Activated gamma-delta T cell treated with Interleukin-2 at 50 U/mL for 16 hours (primary cell): ENCODE measurements at places on chromosomes 3 and 15.

DNA sequence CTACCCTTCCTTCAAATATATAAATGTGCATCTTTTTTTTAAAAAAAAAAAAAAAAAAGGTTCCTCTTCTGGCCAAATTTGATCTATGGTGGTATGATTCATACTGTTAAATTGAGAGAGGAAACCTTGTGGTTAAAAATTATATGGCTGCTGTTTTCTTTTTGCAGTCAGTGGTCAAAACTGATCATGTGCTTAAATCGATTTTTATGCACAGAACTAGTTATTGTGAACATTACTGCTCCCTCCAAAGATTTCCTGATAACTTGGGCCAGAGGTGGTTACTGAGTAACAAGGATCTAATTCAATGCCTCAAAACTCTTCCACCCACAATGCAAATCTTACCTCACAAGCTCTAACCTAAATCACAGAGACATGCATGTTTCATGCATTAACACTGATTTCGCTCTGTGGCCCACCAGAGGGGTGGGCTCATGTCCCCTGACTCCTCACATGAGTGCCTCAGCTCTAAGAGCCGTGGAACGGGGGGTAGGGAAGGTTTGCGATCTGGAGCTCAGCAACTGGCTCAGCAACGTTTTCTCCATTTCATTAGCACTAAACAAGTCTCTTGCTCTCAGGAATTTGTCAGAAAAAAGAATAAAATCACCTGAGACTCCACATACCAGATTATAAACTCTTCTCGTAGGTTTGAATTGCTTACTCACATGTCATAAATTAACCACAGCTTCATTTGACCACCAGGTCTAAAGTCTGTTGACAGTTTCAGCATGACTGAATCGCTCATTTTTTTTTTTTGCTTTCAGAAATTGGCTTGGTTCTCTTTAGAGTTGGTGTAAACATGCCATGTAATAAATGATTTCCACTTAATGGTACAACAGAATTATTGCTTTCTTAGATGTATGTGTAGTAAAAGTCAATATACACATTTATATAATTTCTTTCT is 280.4 kb downstream of the CD47 start:
- no peak for DNase-seq

GRCh38 chr15:96345560-96346399 is 15.3 kb downstream of the NR2F2 start:
- DNase-seq = no peak

DNA sequence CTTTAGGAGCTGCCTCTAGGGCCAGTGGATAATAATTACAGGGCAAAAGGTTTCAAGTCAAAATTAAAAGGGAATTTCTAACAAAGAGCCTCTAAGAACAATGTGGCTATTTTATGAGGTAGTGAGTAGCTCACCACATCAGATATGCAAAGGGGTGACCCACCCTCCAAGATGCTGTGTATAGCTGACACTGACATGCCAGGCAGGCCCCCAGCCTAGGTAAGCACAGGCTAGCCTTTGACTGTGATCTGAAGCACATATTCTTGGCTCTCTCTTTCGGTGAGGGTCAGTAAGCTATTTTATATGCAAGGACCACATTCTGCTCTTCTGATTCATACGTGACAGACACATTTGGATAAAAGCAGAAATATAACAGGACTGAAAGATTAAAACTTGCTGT is 2.8 kb upstream of the THSD4 start:
- no peak for DNase-seq

DNA sequence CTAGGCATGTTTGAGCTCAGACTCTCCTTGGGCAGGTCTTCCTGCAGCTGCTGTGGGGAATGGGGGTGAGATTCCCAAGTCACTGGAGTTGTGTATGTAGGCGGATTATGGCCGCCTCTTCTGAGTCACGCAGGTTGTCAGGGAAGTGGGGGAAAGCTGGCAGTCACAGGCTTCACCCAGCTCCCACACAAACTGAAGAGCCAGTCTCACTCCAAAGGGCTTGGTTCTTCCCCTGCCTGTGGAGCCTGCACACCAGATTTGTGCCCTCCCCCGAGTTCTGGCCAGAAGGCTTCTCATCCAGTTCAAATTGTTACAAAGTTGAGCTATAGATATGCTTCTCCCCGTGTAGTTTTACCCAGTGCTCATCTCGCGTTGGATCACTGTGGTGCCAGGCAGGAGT is 53.5 kb downstream of the CPNE4 start:
- no peak for DNase-seq

DNA sequence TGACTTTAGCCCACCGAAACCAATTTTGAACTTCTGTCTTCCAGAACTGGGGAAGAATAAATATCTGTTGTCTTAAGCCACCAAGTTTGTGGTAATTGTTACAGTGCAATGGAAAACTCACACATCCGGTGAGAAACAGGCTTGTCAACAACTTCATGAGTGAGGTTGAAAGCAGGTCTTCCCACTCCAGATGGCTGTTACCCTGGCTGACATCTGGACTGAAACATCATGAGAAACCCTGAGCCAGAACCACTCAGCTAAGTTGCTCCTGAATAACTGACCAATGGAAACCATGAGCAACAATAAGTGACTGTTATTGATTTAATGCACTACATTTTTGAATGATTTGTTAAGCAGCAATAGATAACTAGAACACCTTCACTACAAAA is 10.3 kb downstream of the ACSBG1 start:
- DNase-seq = no peak

DNA sequence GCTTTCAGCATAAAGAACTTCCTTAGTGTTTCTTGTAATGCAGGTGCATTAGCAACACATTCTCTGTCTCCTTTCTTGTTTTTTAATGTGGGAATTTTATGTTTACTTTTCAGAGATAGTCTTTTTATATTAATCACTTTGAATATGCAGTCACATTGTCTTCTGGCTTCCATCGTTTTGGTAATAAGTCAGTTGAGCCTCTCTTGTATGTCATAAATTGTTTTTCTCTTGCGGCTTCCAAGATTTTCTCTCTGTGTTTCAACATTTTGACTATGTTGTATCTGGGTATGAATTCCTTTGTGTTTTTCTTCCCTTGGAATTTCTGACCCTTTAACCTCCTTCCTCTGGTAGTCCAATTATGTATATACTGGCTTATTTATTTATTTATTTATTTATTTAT is 25.3 kb downstream of the GABRG3 start:
- DNase-seq = no peak

- no peak for DNase-seq
Measured at GRCh38 chr3:58361866-58362265, 29.2 kb downstream of the PXK start.

DNA sequence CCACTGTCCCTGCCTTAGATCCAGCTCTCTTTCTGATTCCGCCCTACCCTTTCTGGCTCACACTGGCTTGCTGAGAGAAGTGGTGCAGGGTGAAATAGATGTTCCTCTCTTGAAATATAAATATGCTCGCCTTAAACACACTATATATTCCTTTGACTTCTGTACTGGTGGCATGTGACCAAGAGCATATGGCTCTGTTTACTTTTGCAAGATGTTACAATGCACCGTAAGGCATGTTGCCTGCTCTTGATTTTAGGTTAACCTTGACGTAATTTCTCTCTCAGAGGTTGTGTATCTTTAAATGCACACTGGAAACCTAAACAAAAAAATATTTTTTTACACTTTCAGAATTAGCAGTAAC is 749 bp downstream of the RSRC1 start:
- DNase-seq = no peak

GRCh38 chr15:85164841-85165466 is 183.3 kb downstream of the PDE8A start:
- DNase-seq = no peak

DNA sequence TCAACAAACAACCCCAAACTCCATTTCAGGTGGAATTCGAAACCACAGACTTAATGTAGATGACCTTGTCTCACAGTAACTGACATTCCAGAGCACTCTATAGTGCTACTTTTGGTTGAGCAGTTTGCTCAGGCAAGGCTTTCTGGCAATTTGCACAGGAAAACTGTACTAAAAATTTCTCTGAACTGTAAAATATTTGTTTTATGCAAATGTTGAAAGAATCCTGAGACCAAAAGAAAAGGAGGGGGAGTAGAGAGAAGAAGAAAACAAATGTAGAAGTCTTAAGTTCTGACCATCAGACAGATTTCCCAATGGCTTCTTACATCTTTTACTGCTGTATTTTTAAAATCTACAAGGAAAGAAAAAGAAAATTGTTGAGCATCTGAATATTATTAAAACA is 53.5 kb downstream of the DTWD1 start:
- no peak for DNase-seq

DNA sequence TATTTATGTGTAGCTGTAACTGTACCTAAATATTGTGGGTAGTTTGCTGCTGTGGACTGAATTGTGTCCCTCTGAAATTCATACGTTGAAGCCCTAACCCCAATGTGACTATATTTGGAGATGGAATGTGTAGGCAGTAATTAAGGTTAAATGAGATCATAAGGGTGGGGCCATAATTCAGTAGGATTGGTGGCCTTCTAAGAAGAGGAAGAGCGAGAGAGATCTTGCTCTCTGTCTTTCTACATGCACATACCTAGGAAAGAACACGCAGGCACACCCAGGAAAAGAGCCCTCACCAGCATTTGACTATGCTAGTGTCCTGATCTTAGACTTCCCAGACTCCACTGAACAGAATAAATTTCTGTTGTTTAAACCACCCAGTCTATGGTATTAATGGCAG is 67.6 kb upstream of the CFAP20DC start:
- no peak for DNase-seq

GRCh38 chr15:48402427-48403177 is 71.4 kb downstream of the DUT start:
- no peak for DNase-seq

- no peak for DNase-seq
Measured at GRCh38 chr15:26615188-26615926, 157.5 kb downstream of the GABRB3 start.

DNA sequence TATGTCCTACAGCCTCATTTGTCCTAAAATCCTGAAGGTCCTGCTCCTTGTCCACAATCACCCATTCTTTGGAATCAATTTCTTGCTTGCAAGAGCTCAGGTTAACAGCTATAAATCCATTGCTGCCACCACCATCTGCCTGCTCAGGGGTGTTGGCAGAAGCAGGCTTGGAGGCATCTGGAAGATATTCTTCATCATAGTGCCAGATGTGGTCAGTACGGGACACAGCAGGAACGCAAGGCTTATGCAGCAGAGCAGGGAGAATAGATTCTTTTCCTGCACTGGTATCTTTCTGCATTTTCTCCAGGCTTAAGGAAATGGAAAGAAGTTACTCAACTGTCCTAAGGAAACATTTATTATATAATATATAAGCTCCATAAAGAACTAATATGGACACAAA is 38.5 kb upstream of the CDAN1 start:
- DNase-seq = no peak

GRCh38 chr3:15501126-15501525 is 20.4 kb downstream of the COLQ start:
- DNase-seq = no peak

DNA sequence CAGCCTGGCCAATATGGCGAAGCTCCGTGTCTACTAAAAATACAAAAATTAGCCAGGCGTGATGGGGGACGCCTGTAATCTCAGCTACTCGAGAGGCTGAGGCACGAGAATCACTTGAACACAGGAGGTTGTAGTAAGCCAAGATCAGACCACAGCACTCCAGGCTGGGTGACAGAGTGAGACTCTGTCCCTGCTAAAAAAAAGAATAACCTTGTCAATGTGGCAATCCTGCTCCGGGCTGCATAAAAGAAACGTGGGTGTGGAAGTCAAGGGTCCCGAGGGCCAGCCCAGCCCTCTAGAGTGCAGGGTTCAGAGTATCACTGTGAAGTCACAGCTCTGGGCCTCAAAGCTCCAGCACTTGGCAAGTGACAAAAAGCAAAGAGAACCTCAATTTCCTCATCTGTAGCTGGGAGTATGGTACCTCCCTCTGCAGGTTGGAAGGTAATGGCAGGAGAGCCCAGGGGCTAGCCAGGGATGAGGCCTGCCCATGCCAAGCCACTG is 73.5 kb upstream of the IQSEC1 start:
- DNase-seq = no peak

- DNase-seq = no peak
Measured at GRCh38 chr3:71492566-71492965, 91.0 kb downstream of the FOXP1 start.

- no peak for DNase-seq
Measured at GRCh38 chr3:23648996-23649395, 156.8 kb upstream of the UBE2E1 start.

GRCh38 chr3:124063197-124063909 is 71.4 kb upstream of the ROPN1 start:
- DNase-seq = no peak

DNA sequence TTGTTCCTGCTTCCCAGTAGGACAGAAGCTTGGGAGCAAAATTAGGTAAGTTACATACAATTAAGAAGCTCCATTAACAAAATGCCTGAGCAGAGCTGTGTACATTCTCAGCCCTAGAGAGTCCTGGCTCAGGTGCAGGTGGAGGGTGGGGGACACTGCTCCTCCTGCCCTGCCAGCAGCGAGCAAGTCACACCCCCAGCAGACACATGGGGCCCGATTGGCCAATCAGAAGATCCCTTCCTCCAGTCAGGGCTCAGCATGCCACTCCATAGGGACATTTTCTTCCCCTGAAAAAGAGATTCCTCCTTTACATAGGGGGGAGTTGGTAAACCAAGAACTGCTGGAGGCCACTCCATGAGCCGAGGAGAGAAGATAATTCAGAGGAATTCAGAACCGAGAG is 62.1 kb downstream of the PLXNA1 start:
- DNase-seq = no peak

DNA sequence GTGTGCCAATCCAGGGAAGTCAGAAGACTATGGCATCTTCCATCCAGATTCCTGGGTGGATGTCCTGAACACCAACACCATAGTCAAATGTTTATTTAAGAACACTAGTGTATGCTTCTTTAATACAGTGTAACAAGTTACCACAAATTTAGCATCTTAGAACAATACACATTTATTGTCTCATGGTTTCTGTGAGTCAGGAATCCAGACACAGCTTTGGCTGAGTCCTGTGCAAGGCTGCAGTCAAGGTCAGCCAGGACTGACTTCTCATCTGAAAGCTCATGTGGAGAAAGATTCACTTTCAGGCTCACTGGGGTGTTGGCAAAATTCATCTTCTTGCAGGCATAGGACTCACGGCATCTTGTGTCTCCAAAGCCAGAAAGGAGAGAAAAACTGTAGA is 143.4 kb downstream of the ANXA2 start:
- no peak for DNase-seq

DNA sequence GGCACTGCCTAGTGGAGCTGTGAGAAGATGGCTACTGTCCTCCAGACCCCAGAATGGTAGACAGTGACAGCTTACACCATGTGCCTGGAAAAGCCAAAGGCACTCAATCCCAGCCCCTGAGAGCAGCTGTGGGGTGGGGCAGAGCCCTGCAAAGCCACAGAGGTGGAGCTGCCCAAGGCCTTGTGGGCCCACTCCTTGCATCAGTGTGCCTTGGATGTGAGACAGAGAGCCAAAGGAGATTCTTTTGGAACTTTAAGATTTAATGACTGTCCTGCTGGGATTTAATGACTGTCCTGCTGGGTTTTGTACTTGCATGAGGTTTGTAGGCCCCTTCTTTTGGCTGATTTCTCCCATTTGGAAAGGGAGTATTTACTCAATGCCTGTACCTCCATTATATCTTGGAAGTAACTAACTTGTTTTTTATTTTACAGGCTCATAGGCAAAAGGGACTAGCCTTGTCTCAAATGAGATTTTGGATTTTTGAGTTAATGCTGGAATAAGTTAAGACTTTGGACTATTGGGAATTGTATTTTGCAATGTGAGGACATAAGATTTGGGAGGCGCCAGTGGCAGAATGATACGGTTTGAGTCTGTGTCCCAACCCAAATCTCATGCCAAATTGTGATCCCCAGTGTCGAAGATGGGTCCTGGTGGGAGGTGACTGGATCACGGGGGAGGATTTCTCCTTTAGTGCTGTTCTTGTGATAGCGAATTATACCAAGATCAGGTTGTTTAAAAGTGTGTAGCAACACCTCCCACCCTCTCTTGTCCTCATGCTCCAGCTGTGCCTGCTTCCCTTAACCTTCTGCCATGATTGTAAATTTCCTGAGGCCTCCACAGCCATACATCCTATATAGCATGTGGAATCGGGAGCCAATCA is 80.4 kb downstream of the MYO5A start:
- no peak for DNase-seq
